Inflammatory macrophage treated with lipopolysaccharide for 4 hours (primary cell): ENCODE measurements at places on chromosomes 1 and 21.
A peak's percentile ranks its signal among the peaks of the same experiment; 100 is the strongest.

DNA sequence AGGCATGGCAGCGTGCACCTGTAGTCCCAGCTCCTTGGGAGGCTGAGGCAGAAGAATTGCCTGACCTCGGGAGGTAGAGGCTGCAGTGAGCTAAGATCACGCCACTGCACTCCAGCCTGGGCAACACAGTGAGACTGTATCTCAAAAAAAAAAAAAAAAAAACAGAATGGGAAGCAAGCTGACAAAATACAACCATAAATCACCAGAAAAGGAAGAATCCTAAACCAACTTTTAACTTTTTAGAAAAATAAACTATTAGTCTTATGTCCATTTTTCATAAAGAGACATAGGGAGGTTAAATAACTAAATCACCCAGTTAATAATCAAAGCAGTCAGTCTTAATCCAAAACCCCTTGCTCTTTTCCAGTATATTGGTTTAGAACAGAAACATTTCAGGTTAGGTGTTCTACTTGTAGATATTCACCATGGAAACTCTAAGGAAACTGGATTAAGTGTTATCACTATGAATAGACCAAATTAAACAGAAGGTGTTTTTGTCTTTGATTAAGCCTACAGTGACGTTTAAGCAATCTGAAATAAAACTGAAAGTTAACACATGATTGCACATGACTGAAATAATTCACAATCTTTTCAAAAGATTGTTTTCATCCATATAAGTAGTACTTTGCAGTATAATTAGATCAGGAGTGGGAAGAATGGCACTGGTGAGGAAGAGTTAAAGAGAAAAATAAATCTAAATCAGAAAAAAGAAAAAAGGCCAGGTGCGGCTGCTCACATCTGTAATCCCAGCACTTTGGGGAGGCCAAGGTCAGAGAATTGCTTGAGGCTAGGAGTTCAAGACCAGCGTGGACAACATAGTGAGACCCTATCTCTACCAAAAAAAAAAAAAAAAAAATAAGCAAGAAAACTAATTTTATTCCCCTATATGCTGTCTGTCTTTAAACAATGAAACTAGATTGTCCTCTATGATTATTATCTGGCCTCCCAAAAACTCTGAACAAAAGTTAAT, 9.6 kb downstream of the CDC42BPA start:
- DNase-seq, result no peak

GRCh38 chr1:94394247-94394646, 23.9 kb upstream of the ABCD3 start:
- DNase-seq, result no peak

DNA sequence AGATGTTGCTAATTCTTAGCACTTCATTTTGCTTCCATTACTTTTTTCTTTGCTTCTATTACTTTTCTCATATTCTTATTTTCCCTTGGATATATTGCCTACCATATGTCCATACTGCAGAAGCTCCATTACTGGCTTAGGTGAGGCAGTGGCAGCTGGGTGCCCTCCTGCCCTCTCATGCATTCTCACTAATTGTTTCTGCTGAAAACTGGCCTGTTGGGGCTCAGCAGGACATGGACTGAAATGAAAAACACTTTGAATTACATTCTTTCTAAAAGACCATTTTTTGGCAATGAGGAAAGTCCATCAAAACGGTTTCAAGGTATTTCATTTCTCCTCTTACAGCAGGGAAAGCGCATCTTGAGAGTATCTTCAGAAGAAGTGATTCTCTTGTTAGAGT, 122.9 kb downstream of the MAST2 start:
- no peak for DNase-seq

- DNase-seq, result peak; percentile 50
These were observed 24.9 kb downstream of the SOAT1 start for GRCh38 chr1:179318491-179318890.

DNA sequence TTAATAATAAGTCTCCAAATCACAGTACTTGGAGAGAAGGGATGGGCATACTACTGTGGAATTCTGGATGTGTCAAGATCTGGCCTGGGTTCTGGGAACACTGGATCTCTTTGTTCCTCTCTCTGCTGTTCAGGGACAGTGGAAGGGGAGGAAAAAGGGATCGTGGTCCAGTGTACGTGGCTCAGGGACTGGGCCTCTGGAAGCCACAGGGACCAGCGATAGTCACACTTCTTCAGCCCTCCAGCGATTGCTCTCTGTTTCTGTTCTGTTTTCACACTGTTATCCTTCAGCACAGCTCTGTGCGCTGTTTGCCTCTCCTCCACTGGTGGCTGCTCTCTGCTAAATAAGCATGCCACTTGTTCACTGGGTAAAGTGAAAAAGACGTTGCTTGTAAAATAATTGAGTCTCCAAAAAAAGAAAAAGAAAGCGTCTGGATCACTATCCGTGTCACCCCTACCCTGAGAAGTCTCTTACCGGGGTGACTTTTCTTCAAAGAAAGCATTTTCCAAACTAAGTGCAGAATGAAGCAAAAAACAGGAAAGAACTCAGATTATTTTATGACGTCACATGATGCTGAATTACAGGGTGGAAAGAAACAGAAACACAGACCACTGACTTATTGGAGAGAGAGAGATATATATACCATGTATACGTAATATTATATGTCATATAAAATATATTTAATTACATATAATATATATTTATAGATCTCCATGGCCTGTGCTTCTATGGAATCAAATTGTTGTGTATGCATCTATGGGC, 279.4 kb downstream of the RGS7 start:
- no peak for DNase-seq
